Amniotic stem cell (primary cell): ENCODE measurements at places on chromosomes 2 and 18.

DNA sequence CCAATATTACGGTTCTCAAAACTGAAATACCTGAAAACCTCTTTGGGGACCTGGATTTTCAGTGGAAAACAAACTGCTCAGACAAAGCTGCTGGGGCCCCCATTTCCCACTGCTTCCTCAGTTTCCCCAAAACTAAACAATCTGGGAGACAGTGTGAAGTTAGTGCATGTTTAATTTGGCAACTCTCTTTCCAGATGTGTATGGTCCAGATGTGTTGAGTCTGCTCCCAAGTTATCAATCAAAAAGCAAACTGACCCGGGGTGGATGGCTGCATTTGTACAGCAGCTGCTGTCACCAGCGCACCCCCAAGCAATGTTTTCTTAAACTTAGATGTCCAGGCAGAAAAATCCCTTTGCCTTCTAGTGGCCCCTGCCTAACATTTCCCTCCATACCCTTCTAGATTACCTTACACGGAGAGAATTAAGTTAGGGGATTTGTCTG, 136.9 kb downstream of the COPS8 start:
- no peak for DNase-seq

- DNase-seq: no peak
Measured at GRCh38 chr2:202373490-202373889, 2.6 kb upstream of the BMPR2 start.

DNA sequence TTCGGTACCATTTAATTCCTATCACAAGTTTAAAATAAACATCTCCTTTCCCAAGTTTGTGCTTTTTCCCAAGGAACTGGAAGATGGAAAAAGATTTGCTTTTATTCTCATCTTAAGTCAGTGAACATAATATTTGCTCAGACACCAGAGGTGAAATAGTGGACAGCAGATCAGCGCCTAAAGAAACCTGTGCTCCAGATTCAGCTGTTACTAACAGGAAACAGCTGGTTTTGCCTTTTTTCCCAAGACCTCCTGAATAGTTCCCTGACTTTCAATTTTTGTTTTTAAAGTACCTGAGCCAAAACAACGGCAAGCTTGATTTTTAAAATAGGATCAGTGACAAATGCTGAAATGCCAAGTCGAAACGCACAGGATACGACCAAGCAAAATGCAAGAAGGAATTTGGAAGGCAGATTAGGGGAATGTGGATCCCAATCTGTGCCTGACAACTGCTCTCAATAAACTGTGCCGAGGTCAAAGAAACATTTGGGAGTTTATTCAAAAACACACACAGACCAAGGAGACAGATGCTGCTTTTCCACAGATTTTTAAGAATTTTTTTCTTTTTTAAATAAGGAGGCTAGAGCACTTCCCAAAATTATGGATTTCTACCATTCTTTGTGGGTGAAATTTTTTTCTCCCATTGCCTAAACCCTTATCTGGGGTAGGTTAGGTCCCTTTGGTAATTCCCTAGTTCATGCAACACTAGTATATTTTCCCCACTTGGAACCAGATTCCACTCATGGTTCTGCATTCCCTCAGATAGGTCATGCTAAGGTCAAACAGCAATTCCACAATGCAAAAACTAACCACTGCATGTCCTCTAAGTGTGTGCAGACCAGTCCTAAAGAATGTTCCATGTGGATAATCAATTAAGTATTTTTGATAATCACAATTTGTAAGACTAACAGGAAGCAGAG, 121.5 kb upstream of the PDE1A start:
- DNase-seq: no peak

DNA sequence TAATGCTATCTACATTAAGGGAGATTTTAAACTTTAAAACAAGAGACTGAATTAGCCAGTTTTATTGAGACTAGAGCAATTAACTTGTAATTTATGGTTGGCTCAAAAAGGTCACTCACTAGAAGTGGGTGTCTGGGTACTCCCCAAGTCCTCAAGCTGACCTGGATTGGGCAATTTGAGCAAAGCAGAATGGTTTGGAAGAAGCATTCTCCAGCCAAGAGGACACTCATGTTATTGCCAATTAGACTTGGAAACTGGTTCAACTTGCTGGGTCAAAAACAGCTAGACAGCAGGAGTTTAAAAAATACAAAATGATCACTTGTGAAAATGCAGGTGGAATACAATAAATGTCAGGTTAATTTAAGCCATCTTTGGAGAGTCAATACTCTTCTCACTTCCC, 29.5 kb upstream of the MYO1B start:
- DNase-seq: no peak

GRCh38 chr2:151379169-151379568, 21.8 kb downstream of the TNFAIP6 start:
- DNase-seq: no peak
